ENCODE measurements at places on chromosomes 12 and 14.

GRCh38 chr12:25197608-25198007 is 2.6 kb downstream of the ETFRF1 start:
- DNase-seq = no peak

GRCh38 chr12:66851134-66851533 is 172.3 kb upstream of the GRIP1 start:
- DNase-seq = no peak

- no peak for DNase-seq
These were observed 23.1 kb downstream of the SLIRP start for GRCh38 chr14:77730976-77731497.

GRCh38 chr12:122226366-122227125 is 694 bp upstream of the DIABLO start:
- no peak for DNase-seq

DNA sequence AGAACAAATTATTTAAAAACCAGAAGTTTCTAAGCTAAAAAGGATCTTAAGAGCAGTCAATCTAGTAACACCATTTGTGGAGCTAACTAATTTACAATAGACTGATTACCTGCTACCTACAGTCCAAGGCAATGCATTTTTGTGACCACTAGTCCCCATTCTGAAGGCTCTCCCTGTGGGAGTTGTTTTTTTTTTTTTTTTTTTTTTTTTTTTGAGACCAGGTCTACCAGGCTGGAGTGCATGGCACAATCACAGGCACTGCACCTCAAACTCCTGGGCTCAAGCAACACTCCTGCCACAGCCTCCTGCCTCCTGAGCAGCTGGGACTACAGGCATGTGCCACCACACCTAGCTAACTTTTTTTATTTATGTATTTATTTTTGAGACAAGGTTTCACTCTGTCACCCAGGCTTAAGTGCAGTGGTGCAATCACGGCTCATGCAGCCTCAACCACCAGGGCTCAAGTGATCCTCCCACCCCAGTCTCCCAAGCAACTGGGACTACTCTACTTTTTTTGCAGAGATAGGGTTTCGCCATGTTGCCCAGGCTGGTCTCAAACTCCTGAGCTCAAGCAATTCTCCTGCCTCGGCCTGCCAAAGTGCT is 3.9 kb downstream of the GNPTAB start:
- no peak for DNase-seq

GRCh38 chr12:124222368-124223245 is 72.3 kb upstream of the RFLNA start:
- DNase-seq = no peak

- no peak for DNase-seq
These were observed 47.2 kb downstream of the MAP1LC3B2 start for GRCh38 chr12:116606397-116606796.

DNA sequence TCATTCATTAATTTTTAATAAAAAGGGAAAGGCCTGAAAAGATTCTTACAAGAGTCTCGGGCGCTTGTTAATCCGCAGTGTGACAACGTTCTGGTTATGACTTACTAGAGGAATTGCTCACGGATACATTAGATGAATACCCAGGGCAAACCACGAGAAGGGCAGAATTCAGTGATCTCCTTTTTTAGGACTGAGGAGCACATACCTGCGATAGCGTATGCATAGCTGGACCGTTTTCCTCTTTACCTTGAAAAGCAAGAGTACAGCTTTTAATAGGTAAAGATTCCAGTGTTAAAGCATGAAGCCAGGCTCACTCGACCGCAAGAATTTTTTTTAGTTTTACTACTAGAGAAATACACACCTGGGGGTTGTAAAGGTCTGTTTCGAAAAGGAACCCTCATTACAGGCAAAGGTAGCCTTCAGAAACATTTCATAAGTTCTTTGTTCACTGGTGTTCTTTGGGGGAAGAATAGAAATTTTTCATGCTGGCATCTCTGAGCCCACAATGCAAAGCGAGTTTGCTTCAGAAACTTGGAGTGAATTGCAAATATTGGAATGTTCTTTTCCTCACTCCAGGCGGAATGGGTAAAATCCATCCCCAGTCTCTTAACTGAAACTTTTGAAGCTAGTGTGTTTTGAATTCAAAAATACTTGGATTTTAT is 953 bp downstream of the MAPK1IP1L start:
- no peak for DNase-seq

- no peak for DNase-seq
These were observed 50.0 kb downstream of the GLT1D1 start for GRCh38 chr12:128903236-128903635.

GRCh38 chr12:11752403-11753149 is 103.1 kb downstream of the ETV6 start:
- no peak for DNase-seq

- DNase-seq = no peak
These were observed 54.1 kb upstream of the RASSF3 start for GRCh38 chr12:64556231-64556630.

DNA sequence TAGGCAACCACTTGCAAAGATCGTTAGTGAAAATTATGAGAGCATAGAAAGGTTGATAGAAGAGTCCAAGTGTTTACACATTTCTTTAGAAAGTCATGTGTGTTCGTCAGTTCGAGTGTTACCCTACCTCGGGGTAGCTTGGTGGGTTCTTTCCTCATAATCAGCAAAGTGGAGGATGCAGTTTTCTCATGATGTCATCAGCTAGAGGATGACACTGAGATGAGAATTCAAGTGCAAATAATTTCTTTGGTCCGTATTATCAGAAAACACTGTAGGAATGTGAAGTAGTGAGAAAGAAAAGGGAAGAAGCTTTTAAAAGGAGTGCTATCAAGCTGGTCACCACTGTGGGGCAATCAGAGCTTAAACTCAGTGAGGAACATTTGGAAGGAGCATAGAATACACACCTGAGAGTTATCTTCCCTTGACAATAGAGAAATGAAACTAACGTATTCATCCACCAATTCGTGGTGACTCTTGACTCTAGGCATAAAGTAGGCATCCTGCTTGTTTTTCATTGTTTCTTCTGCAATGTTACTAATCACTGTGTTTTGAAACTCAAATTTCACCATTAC is 1340.9 kb upstream of the TMEM132C start:
- no peak for DNase-seq

DNA sequence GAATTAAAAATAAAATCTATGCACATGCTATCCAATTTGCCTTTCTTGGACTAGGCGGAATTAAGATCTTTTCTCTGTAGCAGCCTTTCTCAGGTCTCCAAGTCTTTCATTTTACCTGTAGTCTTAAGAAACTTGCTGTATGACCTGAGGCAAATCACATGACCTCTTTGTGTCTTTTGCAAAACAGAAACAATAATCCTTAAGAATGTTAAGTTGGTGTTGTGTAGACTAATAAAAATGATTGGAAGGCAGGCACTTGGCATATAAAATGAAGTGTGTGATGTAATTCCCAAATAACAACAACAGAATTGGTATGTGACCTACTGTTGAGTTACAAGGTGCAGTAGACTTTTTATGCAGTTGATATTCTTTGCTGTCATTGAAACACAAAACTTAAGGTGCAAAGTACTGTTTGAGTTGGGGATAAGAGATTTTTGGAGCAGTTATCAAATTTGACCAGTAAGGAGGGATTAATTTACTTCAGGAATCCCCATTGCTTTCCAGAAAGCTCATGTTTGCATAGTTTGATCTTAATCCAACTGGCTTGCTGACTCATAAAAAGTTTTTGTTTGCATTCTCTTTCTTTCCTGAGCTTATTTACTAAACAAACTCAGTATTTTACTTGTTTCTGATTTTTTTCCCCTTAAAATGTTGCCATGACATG is 51.4 kb downstream of the SUSD6 start:
- no peak for DNase-seq

Data from activated T-cell treated with anti-CD3 and anti-CD28 coated beads, Interleukin-2, amount 50 U/mL, for 24 hours (primary cell).